ENCODE measurements at places on chromosomes 6 and 20. TPM values are rescaled to one million over a fixed set of nuclear protein-coding genes. Genes with fewer than 3 reads are reported as not detected.

Gene LY6G6D
- polyA plus RNA-seq: 0.67 TPM

Gene TENT5A
- polyA plus RNA-seq: 1.6 TPM

Gene ACSS1
- polyA plus RNA-seq: 8.8 TPM

Gene PSMG4
- 33.3 TPM for polyA plus RNA-seq

Gene TINAG
- polyA plus RNA-seq: not detected

Gene TOX2
- polyA plus RNA-seq: 10.5 TPM

Gene ZKSCAN4
- 1.8 TPM for polyA plus RNA-seq

Gene PCSK2
- polyA plus RNA-seq: 0.13 TPM

Gene ITPR3
- 11.9 TPM for polyA plus RNA-seq

Gene TSPO2
- polyA plus RNA-seq: 0.04 TPM

Gene ALDH5A1
- 2.2 TPM for polyA plus RNA-seq

Gene TUBB2B
- polyA plus RNA-seq: 1.6 TPM

Gene LHFPL5
- not detected for polyA plus RNA-seq

Gene RIPPLY2
- polyA plus RNA-seq: 0.09 TPM

Gene LTB
- polyA plus RNA-seq: 3.0 TPM

Gene YTHDF1
- polyA plus RNA-seq: 15.7 TPM

Gene EPPIN
- not detected for polyA plus RNA-seq

Gene EFHC1
- polyA plus RNA-seq: 14.4 TPM

Gene GSTA2
- polyA plus RNA-seq: not detected

Gene VSX1
- not detected for polyA plus RNA-seq

Gene EBF4
- polyA plus RNA-seq: 7.0 TPM

Gene STX11
- polyA plus RNA-seq: 3.9 TPM

Gene COL12A1
- polyA plus RNA-seq: 18.2 TPM

Gene IFNGR1
- 27.9 TPM for polyA plus RNA-seq

Gene CCN6
- polyA plus RNA-seq: 0.02 TPM

Gene PHF20
- 15.8 TPM for polyA plus RNA-seq

Gene C2
- 1.3 TPM for polyA plus RNA-seq

Gene PAK1IP1
- 9.2 TPM for polyA plus RNA-seq

Gene DNAAF9
- polyA plus RNA-seq: 3.6 TPM

Gene CCNC
- polyA plus RNA-seq: 33.6 TPM

Gene LST1
- 6.9 TPM for polyA plus RNA-seq

Gene SYCP2
- polyA plus RNA-seq: 1.1 TPM

Gene GHRH
- polyA plus RNA-seq: not detected

Gene TUBB1
- polyA plus RNA-seq: not detected

Gene RNF144B
- 5.4 TPM for polyA plus RNA-seq

Gene NEURL2
- 1.4 TPM for polyA plus RNA-seq

Gene MEI4
- not detected for polyA plus RNA-seq

Gene HAO1
- not detected for polyA plus RNA-seq

Gene TSHZ2
- polyA plus RNA-seq: 4.6 TPM

Gene MUC22
- 2.4 TPM for polyA plus RNA-seq

Gene FLRT3
- polyA plus RNA-seq: 0.42 TPM

Gene C6orf15
- 0.08 TPM for polyA plus RNA-seq

Gene TMEM151B
- 0.06 TPM for polyA plus RNA-seq

Gene DCBLD1
- polyA plus RNA-seq: 3.8 TPM

Gene ZNF451
- polyA plus RNA-seq: 9.1 TPM

Gene CFAP206
- 0.06 TPM for polyA plus RNA-seq

Gene OR2H2
- not detected for polyA plus RNA-seq

Gene NELFCD
- 38.2 TPM for polyA plus RNA-seq

Gene DDX27
- polyA plus RNA-seq: 27.0 TPM

Gene HLA-DOB
- polyA plus RNA-seq: 0.75 TPM

Gene SYNCRIP
- polyA plus RNA-seq: 56.3 TPM

Gene DEFB119
- not detected for polyA plus RNA-seq

Gene AVP
- polyA plus RNA-seq: not detected

Gene LRRC1
- polyA plus RNA-seq: 13.6 TPM

Gene C6orf118
- not detected for polyA plus RNA-seq

All from esophagus (tissue), 2 donors.